ENCODE measurements at places on chromosomes 16 and 17. TPM values are rescaled to one million over a fixed set of nuclear protein-coding genes. Genes with fewer than 3 reads are reported as not detected.

GRCh38 chr17:69230939-69231338 is 2.3 kb upstream of the ABCA10 start:
- H3K27me3 ChIP-seq = no peaks in the 10 kb centered on the region
- DNase-seq = no peak
- H3K27ac ChIP-seq = no peak overlapping the region
- no peaks in the 10 kb centered on the region for H3K4me1 ChIP-seq
- no peak overlapping the region for H3K4me3 ChIP-seq
- peaks cover 10% of the 10 kb centered on the region for H3K36me3 ChIP-seq

GRCh38 chr16:69494991-69495392 is 70.6 kb downstream of the CYB5B start:
- H3K27me3 ChIP-seq = no peaks in the 10 kb centered on the region
- DNase-seq = peak; percentile 74
- H3K36me3 ChIP-seq = no peaks in the 10 kb centered on the region
- no peak overlapping the region for H3K4me3 ChIP-seq

DNA sequence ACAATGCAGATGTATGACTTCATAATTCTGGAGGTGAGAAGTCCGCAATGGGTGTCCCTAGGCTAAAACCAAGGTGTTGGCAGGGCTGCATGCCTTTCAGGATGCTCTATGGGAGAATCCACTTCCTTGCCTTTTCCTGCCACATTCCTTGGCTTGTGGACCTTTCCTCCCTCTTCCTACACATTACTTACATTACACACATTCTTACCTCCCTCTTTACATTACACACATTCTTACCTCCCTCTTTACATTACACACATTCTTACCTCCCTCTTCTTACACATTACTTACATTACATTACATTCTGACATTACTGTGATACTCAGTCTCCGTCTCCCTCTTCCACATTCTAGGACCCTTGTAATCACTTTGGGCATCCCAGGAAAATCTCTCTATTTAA is 14.2 kb upstream of the CDH5 start:
- H3K4me3 ChIP-seq = no peak overlapping the region
- no peak overlapping the region for H3K27ac ChIP-seq
- H3K27me3 ChIP-seq = peaks cover 26% of the 10 kb centered on the region
- DNase-seq = no peak

DNA sequence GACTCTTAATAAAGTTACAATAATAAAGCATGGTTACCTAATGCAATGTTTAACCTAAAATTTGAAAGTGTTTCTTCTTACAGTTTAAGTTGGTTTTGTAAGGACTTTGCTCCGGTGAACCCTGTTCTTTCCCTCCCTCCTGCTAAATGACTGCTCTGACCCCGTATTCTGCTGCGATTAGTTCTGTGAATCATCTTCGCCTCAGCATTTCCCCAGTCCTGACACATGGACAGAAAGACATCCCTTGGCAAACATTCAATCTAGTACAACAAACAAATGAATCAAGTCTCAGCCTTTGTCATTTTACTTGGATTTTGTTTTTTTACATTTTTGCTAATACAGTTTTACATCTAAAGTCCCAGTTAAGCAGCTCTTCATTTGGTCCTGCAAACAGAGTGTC is 15.4 kb downstream of the KCNJ2 start:
- H3K27me3 ChIP-seq = peaks cover 8% of the 10 kb centered on the region
- H3K4me3 ChIP-seq = no peak overlapping the region
- no peak for DNase-seq
- H3K36me3 ChIP-seq = no peaks in the 10 kb centered on the region

DNA sequence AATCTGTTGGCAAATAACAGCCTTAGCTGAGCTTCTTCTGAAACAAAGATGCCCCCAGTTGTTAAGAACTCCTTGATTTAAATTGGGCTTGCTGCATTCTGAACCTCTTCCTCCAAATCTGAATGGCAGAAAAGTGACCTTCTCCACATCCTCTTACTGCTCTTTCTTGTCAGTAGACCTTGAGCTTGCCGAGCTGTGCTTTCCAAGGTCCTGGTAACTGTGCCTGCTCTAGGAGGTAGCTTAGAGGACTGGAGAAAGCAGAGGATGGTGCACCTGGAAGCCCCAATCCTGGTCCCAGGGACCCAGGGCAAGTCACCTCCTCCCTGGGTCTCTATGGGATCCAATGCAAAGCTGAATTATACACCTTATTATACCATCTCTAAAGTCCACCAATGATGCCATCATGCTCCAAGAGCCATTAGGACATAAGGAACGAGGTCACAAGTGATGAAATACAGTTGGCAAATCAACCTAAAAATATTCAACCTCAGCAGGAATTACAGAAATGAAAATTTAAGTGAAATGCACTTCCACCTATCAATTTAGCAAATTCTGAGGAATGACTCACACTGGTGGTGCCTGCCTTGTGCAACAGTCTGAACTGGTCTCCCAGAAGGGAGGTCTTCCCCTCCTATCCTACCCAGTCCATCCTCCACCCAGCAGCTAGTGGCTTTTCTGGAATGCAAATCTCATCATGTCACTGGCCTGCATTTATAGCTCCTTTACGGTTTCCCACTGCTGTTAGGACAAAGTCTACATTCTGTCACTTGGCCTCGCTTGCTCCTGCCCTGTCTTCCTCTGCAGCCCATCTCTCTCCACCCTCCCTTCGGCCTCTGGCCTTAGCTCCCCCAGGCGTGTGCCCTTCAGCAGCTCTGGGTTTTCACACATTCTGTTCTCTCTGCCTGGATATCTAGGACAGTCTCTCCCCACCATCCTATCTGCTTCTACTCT is 36.6 kb downstream of the TOM1L2 start:
- H3K36me3 ChIP-seq = no peaks in the 10 kb centered on the region
- no peak for DNase-seq

DNA sequence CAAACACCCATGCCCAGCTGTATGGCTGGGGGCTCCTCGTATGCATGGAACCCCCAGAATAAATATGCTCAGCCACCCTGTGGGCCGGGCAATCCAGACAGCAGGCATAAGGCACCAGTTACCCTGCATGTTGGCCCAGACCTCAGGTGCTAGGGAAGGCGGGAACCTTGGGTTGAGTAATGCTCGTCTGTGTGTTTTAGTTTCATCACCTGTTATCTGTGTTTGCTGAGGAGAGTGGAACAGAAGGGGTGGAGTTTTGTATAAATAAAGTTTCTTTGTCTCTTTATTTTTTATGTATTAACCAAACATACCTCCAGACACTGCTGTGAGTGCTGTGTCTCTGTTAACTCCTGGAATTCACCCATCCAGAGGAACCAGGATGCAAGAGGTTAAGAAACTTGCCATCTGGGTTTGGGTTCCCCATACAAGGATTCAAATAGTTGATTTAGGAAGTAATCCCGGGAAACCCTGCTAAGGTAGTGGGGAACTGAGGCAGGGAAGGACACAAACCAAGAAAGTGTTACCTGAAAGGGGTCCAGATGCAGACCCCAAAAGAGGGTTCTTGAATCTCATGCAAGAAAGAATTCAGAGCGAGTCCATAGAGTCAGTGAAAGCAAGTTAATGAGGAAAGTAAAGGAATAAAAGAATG is 37.4 kb upstream of the IL21R start:
- H3K27me3 ChIP-seq = no peaks in the 10 kb centered on the region
- peaks cover 37% of the 10 kb centered on the region for H3K4me1 ChIP-seq
- H3K27ac ChIP-seq = peak overlapping the region; percentile 15
- peaks cover 9% of the 10 kb centered on the region for H3K36me3 ChIP-seq
- H3K4me3 ChIP-seq = no peak overlapping the region

DNA sequence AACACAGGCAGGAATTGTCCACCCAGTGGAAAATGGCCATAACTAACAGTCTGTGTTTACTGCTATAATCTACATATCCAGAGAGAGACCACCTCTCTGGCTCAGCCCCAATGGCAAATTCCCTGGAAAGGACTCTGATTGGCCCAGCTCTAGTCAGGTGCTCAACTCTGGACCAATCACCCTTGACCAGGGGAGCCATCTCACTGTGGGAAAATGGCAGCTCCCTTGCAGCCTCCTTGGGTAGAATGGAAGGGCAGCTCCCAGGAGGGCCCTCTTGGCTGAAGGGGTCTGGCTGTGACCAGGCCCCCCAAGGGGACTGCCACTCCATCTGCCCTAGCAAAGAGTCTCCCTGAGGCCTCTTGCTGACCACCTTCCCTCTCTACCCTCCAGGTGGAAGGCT is 3.1 kb downstream of the ALOX15B start:
- H3K36me3 ChIP-seq = no peaks in the 10 kb centered on the region
- no peak for DNase-seq
- H3K4me1 ChIP-seq = no peaks in the 10 kb centered on the region
- no peak overlapping the region for H3K4me3 ChIP-seq
- no peak overlapping the region for H3K27ac ChIP-seq
- peaks cover 19% of the 10 kb centered on the region for H3K27me3 ChIP-seq

DNA sequence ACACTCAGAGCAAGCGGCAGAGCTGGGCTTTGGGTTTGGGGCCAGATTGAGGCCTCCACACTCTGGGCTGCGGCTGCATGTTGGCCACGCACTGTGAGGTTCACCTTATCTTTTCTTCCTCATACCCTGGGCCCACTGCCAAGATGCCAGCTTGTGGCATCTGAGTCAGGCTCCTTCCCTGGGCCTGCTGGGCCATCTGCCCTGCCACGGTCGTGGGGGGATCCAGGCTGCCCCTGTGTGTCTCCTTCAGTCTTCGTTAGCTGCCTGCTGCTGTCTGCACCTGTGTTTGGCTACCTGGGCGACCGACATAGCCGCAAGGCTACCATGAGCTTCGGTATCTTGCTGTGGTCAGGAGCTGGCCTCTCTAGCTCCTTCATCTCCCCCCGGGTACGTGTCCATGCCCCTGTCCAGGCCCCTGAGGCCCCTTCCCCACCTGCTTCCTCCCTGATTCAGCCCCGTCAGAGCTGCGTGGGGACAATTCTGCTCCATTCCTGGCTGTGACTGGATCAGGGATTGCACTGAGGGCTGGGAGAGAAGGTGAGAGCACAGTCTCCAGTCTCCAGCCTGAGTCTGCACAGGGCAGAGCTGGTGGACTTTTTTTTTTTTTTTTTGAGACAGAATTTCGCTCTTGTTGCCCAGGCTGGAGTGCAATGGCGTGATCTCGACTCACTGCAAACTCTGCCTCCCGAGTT is 11.2 kb downstream of the SPNS3 start:
- H3K36me3 ChIP-seq = no peaks in the 10 kb centered on the region
- peaks cover 24% of the 10 kb centered on the region for H3K4me1 ChIP-seq
- peaks cover 36% of the 10 kb centered on the region for H3K27me3 ChIP-seq
- H3K4me3 ChIP-seq = no peak overlapping the region

DNA sequence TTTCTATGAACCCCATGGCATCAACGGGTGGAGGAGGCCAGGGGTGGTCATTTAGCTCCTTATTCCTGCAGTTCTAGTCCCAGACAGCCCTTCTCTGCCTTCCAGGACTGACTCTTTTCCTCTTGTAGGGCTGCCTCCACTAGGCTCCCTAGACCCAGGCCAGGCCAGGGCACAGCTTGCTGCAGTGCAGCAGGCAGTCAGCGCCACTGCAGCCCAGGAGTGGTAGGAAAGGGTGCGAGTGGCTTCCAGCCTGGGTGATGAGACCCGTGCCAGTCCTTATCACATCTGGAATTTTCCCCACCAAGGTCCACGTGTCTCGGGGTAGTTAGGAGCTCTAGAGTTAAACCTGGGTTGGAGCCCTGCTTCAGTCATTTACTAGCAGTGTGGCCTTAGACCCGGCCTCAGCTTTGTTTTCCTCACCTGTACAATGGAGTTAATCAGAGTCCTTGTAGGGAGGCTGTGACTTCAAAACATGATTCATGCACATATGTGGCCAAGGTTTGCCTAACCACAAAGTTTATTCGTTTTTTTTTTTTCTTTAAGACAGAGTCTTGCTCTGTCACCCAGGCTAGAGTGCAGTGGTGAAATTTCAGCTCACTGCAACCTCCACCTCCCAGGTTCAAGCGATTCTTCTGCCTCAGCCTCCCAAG is 4.7 kb downstream of the SLC5A11 start:
- no peak overlapping the region for H3K4me3 ChIP-seq
- no peak for DNase-seq
- no peaks in the 10 kb centered on the region for H3K36me3 ChIP-seq
- H3K27me3 ChIP-seq = peaks cover 5% of the 10 kb centered on the region

- H3K27ac ChIP-seq = no peak overlapping the region
- H3K27me3 ChIP-seq = no peaks in the 10 kb centered on the region
- H3K4me1 ChIP-seq = peaks cover 8% of the 10 kb centered on the region
- DNase-seq = no peak
These were observed 33.9 kb upstream of the MLKL start for GRCh38 chr16:74734361-74735161.

DNA sequence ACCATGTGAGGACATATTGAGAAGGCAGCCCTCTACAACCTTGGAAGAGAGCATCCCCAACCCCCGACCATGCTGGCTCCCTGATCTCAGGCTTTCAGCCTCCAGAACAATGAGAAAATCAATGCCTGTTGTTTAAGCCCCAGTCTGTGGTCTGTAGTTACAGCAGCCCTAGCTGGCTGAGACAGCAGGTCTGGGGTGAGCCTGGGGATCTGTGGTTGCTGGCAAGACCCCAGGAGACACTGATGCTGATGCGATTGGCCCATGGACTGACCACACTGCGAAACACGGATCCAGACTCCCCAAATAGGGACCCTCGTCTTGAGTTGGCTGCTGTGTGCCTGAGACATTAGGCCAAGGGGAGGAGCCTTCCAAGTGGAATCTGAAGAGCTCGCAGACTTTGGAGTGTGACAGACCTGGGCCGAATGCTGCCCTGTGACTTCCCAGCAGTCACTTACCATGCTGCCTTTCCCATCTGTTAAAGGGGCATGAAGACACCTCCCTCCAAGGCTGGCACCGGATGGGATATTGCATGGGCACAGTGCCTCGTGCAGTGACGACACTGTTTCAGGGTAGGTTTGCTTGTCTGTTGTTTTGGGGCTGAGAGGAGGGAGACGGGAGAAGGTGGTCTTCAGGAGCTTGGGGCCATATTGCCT is 147.8 kb upstream of the RPL38 start:
- H3K4me3 ChIP-seq = no peak overlapping the region
- no peak overlapping the region for H3K27ac ChIP-seq
- no peaks in the 10 kb centered on the region for H3K4me1 ChIP-seq
- peaks cover 28% of the 10 kb centered on the region for H3K27me3 ChIP-seq
- no peaks in the 10 kb centered on the region for H3K36me3 ChIP-seq

- DNase-seq = peak; percentile 82
- H3K4me1 ChIP-seq = peaks cover 31% of the 10 kb centered on the region
- no peak overlapping the region for H3K4me3 ChIP-seq
- H3K36me3 ChIP-seq = no peaks in the 10 kb centered on the region
- no peak overlapping the region for H3K27ac ChIP-seq
These were observed 38.4 kb upstream of the ARL4D start for GRCh38 chr17:43360376-43360738.

Gene ENPP7
- total RNA-seq = 0.14 TPM

Gene CA10
- total RNA-seq = not detected

Gene SLC5A11
- total RNA-seq = 0.81 TPM

Gene RCVRN
- total RNA-seq = not detected

Gene PNPO
- 39.9 TPM for total RNA-seq

Gene DNAI2
- total RNA-seq = not detected

Gene LRRC75A
- 1.9 TPM for total RNA-seq

All from natural killer cell treated with Interleukin-12 subunit alpha and Interleukin-12 subunit beta and Interleukin-15 and Interleukin-18, amount 100 ng/mL, for 72 hours (primary cell).